ENCODE measurements at places on chromosomes 11 and 22. TPM values are rescaled to one million over a fixed set of nuclear protein-coding genes. Genes with fewer than 3 reads are reported as not detected.

Gene CCDC116
- not detected for total RNA-seq

- H3K4me1 ChIP-seq = no peaks in the 10 kb centered on the region
- no peak overlapping the region for H3K27ac ChIP-seq
- DNase-seq = no peak
- H3K27me3 ChIP-seq = peaks cover 82% of the 10 kb centered on the region
- H3K36me3 ChIP-seq = no peaks in the 10 kb centered on the region
Measured at GRCh38 chr11:45500451-45500850, 165.0 kb downstream of the CHST1 start.

GRCh38 chr11:35326266-35326879 lies 93.0 kb downstream of the SLC1A2 start:
- no peak for DNase-seq
- H3K27me3 ChIP-seq = no peaks in the 10 kb centered on the region
- peaks cover 24% of the 10 kb centered on the region for H3K4me1 ChIP-seq
- H3K36me3 ChIP-seq = no peaks in the 10 kb centered on the region
- no peak overlapping the region for H3K27ac ChIP-seq

GRCh38 chr11:11426226-11426952 lies 73.3 kb upstream of the CSNK2A3 start:
- DNase-seq = no peak
- peaks cover 17% of the 10 kb centered on the region for H3K4me1 ChIP-seq
- no peak overlapping the region for H3K27ac ChIP-seq
- H3K4me3 ChIP-seq = no peak overlapping the region
- no peaks in the 10 kb centered on the region for H3K27me3 ChIP-seq

Gene SLC7A4
- total RNA-seq = 0.14 TPM

Gene FADS1
- 74.1 TPM for total RNA-seq

Gene ELFN2
- total RNA-seq = 1.5 TPM

Gene GGT1
- 63.8 TPM for total RNA-seq

Gene POU2AF2
- total RNA-seq = 0.35 TPM

- peak overlapping the region; percentile 97 for H3K4me3 ChIP-seq
- peaks cover 60% of the 10 kb centered on the region for H3K4me1 ChIP-seq
- no peaks in the 10 kb centered on the region for H3K27me3 ChIP-seq
- H3K27ac ChIP-seq = peak overlapping the region; percentile 8
- no peak for DNase-seq
Measured at GRCh38 chr22:36236388-36237319, 2.7 kb downstream of the APOL2 start.

DNA sequence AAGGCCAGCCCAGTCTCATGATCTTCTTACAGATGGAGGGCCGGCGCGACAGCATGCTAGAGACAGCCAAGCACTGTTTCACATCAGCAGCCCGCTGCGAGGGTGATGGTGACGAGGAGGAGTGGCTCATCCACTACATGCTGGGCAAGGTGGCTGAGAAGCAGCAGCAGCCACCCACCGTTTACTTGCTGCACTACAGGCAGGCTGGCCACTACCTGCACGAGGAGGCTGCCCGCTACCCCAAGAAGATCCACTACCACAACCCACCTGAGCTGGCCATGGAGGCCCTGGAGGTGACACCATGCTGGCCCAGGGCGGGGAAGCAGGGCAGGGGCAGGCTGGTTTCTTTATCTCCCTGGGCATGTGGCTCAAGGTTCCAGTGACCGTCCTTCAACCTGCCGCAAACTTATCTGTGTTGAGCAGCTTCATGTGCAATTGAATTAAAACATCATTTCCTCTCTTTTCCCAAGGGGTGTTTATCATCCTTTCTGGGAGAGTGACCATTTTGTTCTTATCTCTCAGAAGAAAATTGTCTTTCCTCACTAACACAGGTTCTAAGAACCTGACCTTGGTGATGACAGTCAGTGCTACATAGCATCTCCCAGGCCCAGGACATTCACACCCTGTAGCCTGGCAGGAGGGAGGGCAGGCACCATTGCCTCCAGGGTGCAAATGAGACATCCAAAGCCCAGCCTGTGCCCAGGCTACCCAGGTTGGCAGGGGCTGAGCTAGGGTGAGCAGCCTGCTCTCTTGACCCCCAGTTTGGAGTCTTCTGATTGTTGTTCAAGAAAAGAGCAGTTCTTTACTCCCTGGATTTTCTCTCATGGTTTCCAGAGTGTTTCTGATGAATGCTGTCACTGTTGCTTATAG lies 80.7 kb downstream of the CABIN1 start:
- peaks cover 20% of the 10 kb centered on the region for H3K36me3 ChIP-seq
- no peak for DNase-seq
- no peaks in the 10 kb centered on the region for H3K27me3 ChIP-seq
- no peak overlapping the region for H3K27ac ChIP-seq
- no peaks in the 10 kb centered on the region for H3K4me1 ChIP-seq

Gene TCP11L1
- total RNA-seq = 9.6 TPM

DNA sequence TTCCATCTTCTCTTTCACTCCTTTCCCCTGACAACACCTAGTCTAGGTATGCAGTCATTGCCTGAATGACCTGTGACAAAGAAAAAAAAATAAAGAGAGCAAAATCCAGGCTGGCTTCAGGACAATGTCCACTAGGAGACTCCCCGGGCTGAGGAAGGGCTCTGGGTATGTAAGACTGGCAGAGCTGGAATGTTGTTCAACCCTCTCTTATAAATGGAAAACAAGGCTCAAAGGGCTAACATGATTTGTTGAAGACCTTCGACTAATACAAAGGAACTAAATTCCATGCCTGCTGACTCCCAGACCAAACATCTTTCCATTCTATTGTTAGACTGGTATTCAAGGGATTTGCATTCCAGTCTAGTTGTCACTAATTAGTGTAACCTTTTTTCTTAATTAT lies 122.2 kb downstream of the ARL14EP start:
- H3K4me1 ChIP-seq = no peaks in the 10 kb centered on the region
- H3K27ac ChIP-seq = no peak overlapping the region
- H3K27me3 ChIP-seq = peaks cover 16% of the 10 kb centered on the region
- no peaks in the 10 kb centered on the region for H3K36me3 ChIP-seq
- no peak for DNase-seq

Gene ARVCF
- total RNA-seq = 19.7 TPM

DNA sequence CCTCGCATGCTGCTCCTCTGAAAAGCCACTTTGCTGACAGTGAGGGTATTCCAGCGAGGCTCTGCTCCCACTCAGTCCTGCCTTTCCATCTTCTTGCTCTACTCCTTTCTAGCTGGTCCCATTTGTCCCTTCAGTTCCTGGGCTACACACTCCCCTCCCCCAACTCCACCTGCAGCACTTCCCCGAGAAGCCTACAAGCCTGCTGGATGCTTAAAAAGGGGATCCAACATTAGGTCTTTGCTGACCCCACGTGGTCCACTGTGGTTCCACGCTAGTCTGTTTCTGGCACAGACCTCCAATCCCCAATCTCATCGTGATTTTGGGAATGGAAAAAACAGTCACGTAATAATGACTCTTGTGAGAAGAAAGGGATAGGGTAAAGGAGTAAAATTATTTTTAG lies 121.6 kb upstream of the SNX19 start:
- no peak overlapping the region for H3K4me3 ChIP-seq
- H3K27ac ChIP-seq = no peak overlapping the region
- peaks cover 7% of the 10 kb centered on the region for H3K4me1 ChIP-seq
- no peaks in the 10 kb centered on the region for H3K27me3 ChIP-seq

GRCh38 chr11:124798991-124799347 lies 1.2 kb downstream of the MSANTD2 start:
- no peaks in the 10 kb centered on the region for H3K27me3 ChIP-seq
- H3K4me3 ChIP-seq = peak overlapping the region; percentile 99
- no peaks in the 10 kb centered on the region for H3K4me1 ChIP-seq

- H3K4me3 ChIP-seq = no peak overlapping the region
- DNase-seq = no peak
- H3K27ac ChIP-seq = no peak overlapping the region
- peaks cover 66% of the 10 kb centered on the region for H3K36me3 ChIP-seq
Measured at GRCh38 chr11:67300256-67300755, 3.0 kb upstream of the SSH3 start.

Gene YAP1
- 64.7 TPM for total RNA-seq

DNA sequence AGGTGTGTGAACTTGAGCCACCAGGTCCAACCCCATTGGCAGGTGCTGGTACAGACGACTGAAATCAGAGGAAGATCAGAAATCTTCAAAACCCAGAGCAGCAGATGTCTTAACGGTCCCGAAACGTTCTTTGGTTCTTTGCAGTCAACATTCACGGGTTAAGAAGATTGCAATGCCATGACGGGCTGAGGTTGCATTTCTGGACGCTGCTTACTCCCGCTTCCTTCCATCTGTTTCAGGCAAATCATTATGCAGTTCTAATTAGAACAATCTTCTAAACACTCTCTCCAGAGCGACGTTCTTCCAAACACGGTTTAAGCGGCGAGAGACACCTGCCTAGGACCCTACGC lies 492 bp upstream of the LUZP2 start:
- peaks cover 8% of the 10 kb centered on the region for H3K4me1 ChIP-seq
- peak overlapping the region; percentile 88 for H3K4me3 ChIP-seq
- peaks cover 9% of the 10 kb centered on the region for H3K36me3 ChIP-seq
- DNase-seq = no peak
- no peaks in the 10 kb centered on the region for H3K27me3 ChIP-seq
